Stimulated activated CD8-positive, alpha-beta memory T cell treated with anti-CD3 and anti-CD28 coated beads, Interleukin-2, amount 100 ng/mL, for 48 hours (primary cell): ENCODE measurements at places on chromosomes 7 and 10.
A peak's percentile ranks its signal among the peaks of the same experiment; 100 is the strongest.

DNA sequence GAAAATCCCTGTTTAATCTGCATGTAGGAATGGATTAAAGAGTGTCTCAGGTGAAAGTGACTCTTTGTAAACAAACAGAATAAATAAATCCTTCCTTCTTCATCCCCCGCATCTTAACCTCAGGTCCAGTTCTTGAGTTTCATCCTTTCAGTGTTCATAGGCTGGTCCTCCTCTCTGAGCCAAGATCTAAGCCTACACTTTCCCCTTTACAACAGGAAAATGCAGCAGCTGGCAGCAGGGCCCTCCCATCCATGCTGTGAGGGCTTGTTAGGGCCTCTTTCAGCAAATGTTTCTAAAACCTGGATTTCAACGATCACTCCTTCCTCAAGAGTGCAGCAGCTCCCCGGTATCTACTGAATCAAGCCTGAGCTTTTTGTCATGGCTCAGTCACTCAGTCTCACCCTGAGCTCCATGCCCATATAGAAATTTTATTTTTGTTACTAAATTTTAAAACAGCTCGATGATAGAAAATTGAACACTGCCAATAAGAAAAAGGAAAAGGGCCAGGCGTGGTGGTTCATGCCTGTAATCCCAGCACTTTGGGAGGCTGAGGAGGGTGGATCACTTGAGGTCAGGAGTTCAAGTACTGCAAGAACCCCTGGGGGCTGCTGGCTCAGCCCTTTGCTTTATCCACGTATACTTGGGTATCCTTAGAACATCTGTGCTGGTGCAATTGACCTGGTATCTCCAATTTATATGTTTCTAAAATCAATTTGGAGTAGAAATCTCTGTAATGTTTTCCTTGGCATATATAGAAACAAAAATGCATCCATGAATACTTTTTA lies 15.6 kb downstream of the BLNK start:
- DNase-seq, result no peak

GRCh38 chr10:56318816-56319215 lies 42.2 kb downstream of the ZWINT start:
- no peak for DNase-seq

DNA sequence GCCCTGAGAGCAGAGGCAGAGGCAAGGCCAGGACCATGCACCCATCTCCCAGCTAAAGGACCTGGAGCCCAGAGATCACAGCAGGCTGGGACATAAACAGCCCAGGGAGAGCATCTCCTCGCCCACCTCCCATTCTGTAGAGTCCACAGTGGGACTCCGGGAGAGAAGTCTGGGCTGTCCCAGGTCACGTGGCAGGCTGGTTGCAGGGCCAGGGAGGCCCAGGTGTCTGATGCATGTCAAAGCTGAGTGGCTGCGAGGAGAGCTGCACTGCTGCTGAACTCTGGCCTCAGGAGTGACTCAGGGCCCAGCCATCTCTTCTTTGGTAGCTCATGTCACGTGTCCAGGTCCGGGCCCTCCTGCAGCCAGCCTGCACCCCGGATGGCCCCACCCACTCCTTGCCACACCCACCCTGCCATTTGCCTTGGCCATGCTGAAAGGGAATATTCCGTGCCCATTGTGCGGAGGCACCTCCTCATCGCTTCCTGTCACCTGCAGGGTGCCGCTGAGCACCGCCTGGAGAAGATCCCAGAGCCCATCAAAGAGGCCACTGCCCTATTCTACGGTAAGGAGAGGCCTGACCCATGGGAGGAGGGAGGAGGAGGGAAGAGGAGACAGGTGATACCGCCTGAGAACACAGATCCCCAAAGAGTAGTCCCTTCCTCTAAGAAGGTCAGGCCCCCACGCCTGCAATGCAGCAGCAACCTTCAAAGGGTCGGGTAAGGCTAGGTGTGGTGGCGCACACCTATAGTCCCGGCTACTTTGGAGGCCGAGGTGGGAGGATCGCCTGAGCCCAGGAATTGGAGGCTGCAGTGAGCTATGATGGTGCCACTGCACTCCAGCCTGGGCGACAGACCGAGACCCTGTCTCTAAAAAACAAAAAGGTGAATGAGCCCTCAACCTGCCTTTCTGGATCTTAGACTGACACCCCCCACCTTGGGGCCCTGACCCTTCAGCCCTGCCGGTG lies 12.6 kb upstream of the SH2B2 start:
- DNase-seq, result no peak

DNA sequence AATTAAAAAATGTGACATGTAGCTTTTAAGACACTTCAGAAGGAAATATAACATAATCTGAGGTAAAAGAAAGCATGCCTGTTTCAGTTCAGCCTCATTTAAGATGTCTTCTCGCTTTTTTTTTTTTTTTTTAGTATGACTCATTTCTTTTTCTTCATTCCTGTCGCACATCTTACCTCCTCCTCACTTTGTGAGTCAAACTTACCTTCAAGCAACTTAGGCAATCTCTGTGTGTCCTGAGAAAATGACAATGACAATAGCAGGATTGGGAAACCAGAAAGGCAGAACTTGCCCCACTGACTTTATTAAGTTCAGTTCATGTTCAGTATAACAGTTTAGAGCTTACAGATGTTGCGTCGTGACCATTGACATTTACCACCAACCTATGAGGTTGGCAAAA lies 7.7 kb downstream of the PTN start:
- no peak for DNase-seq

DNA sequence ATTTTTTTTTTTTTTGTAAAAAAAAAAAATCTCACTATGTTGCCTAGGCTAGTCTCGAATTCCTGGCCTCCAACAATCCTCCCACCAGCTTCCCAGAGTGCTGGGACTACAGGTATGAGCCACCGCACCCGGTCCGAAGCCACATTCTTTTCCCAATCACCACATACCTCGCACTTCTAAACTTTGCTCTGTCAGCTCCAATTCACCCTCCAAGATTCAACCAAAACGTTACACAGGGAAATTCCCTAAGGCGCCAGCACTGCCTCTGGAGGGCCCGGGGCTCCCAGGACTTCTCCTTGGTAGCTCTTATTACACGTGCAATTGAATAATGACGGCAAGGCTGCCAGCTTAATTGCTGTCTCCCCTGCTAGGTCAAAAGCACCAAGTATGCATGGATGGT lies 10.3 kb upstream of the DNAAF5 start:
- DNase-seq, result no peak

- DNase-seq, result no peak
Observed at GRCh38 chr7:17552373-17552772, 253.9 kb downstream of the AHR start.

DNA sequence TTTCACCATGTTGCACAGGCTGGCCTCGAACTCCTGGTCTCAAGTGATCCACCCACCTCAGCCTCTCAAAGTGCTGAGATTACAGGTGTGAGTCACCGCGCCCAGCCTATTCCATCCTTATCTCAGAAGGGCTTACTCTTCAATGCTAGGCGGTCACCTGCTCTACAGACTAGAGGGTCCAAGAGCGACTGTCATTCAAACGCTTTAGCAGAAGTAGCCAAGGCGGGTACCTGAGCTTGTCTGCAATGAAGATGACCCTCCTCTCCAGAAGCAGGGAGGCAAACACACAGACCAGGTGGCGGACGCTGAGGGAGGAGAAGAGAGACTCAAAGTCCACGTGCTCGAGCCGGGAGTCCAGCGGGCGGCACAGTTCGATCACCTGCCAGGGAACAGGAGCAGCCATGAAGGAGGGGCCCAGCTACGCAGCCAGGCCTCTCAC lies 65.1 kb upstream of the MKRN1 start:
- DNase-seq, result no peak

- DNase-seq, result no peak
Observed at GRCh38 chr10:126179637-126180036, 208.6 kb downstream of the ADAM12 start.

DNA sequence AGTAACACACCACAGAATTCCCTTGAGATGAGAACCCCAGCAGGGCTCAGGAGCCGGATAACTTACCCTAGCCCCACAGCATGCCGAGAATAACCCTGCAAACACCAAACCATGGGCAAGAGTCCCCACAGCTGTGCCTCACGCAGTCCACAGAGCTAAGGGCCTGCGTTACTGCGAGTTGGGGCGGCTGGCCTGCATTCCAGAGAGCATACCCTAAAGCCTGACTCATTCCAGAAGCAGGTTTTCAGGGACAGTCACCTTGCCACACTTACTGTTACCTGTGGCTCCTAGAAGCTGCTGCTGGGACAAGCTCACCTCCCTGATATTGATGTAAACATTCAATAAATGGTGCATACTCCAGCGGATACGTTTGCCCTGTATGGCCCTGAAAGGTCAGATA lies 18.6 kb downstream of the FGFR2 start:
- DNase-seq, result no peak

GRCh38 chr7:140403878-140404564 lies at the start of gene RAB19:
Gene RAB19 (plus strand): TSS chr7:140404058. CDS start chr7:140407647, 3,589 bp downstream.
- DNase-seq, result peak; percentile 10

DNA sequence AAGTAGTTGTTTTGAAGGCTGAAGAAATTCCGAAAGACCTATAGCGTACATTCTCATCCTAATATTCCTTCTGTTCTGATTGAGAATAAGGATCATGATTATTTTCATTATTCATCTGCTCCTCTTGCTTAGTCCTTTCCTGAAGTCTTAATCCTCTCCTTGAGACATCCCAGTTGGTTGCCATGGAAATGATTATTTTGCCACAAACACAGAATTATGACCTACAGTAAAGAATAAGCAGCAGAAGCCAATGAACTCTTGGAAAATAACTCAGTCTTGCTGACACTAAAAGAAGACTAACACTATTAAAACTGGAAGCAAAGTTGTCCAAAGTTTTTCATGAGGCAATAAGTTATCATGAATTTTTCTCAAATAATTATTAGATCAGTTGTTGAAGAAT lies 47.8 kb upstream of the JAZF1 start:
- no peak for DNase-seq

GRCh38 chr7:132251327-132251659 lies 325.0 kb downstream of the PLXNA4 start:
- DNase-seq, result no peak

DNA sequence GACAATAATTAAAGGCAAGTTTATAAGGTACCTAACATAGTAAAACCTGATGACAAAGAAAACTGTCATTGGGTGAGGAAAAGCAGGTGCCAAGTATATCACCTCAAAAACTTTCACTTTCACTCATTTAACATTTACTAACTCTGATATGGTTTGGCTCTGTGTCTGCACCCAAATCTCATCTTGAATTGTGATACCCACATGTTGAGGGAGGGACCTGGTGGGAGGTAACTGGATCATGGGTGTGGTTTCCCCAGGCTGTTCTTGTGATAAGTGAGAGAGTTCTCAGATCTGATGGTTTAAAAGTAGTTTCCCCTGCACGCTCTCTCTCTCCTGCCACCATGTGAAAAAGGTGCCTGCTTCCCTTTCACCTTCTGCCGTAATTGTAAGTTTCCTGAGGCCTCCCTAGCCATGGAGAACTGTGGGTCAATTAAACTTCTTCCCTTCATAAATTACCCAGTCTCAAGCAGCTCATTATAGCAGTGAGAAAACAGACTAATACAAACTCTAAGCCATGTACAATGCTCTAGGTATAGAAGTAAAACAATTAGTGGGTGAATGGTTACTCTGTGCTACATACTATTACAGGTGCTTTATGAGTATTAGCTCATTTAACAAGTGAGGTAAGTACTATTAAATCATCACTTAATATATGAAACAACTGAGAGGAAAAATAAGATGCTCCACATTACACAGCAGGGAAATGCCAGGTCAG lies 199.0 kb downstream of the CHCHD3 start:
- peak; percentile 4 for DNase-seq

DNA sequence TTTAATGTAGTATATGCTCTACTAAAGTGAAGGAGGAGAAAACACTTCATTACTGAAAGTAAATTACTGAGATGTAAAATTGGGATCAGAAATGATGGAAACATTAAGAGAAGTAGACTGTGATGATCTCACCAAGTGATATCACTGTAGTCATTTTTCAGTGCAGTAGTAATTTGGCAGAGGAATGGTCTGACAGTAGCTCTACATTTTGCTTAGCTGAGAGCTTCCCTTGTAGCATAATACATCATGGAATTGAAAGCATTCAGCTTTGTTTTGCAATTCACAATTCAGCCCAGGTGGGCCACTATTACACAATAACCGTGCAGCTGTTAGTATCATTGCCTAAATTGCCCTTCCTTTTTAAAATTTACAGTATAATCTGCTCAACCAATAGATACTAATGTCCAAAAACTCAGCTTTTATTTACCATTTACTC lies 19.4 kb upstream of the CABCOCO1 start:
- DNase-seq, result no peak
